ENCODE measurements at places on chromosomes 3 and 15. TPM values are rescaled to one million over a fixed set of nuclear protein-coding genes. Genes with fewer than 3 reads are reported as not detected.

The KLHL40 gene
- polyA plus RNA-seq, result 6.6 TPM

The GOLGA6L4 gene
- polyA plus RNA-seq, result 23.4 TPM

The ITIH3 gene
- 3.8 TPM for polyA plus RNA-seq

The ESYT3 gene
- polyA plus RNA-seq, result 36.3 TPM

The GPR176 gene
- polyA plus RNA-seq, result 4.1 TPM

The TERC gene
- 0.46 TPM for polyA plus RNA-seq

The RAB6B gene
- polyA plus RNA-seq, result 7.3 TPM

The NR1I2 gene
- 0.63 TPM for polyA plus RNA-seq

The HEG1 gene
- polyA plus RNA-seq, result 43.9 TPM

The SNX22 gene
- polyA plus RNA-seq, result 2.8 TPM

The CPN2 gene
- 0.17 TPM for polyA plus RNA-seq

- no peak for DNase-seq
Measured at GRCh38 chr15:42903388-42904324, 16.9 kb downstream of the TTBK2 start.

DNA sequence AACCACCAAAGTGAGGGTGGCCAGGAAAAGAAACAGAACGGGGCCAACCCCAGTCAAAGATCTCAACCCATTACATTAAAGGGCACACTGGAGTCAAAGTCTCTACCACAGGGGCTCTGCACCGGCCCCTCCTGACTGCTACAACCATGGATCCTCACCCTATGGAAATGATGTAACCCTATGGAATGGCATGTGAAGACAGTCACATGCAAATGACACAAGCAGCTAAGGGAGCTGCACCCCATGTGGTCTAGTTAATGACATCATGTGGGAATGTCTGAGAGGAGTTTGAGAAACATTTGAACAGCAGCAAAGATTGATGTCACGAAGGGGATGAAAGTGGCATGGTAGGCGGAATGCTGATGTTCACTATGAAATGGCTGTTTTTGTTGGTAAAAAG is 298.2 kb upstream of the SLCO3A1 start:
- DNase-seq, result no peak

DNA sequence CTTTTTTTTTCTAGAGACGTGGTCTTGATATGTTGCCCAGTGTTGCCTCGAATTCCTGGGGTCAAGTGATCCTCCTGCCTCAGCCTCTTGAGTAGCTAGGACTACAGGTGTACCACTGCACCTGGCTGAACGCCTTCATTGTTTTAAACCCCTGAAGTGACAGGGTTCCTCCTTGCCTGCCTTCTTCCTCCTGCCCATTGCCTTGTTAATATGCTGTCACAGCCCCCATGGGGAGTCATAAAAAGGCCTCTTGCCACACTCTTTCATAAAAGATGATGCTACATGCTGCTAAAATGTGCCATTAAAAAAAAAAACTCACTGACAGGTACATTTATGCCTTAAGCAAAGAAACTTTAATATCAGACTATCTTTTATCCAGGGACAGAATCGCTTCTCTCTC is 116.8 kb upstream of the SKOR1 start:
- no peak for DNase-seq

- DNase-seq, result no peak
Measured at GRCh38 chr3:62010989-62011388, 362.4 kb downstream of the FEZF2 start.

GRCh38 chr15:95134431-95135110 is 903.2 kb downstream of the MCTP2 start:
- DNase-seq, result peak; percentile 32

DNA sequence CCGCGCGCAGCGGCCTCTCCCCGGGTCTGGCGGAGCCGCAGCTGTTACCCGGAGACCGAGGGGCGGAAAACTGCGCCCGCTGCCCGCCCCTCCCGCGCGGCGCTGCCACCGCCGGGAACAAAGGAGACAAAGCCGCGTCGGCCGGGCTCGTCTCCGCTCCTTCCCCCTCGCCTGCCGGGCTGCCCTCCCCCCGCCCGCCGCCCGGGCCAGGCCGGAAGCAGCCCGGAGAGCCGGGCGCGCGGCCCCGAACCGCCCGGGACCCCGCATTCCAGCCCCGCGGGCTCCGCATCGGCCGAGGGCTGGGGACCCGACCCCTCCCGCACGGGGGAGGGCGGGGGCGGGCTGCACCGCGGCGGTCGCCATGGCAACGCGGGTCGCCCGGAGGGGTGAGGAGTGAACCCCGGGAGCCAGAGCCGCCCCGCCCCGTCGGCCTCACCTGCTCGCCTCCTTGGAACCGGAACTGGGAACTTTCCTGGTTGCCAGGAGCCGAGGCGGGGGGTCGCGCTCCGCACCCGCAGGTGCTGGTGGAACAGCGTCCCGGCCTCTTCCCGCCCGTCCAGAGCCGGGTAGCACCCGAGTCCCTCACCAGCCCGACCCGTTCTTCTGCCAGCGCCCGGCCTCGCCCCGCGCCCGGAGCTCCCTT is 448 bp downstream of the PLXNB1 start:
- peak; percentile 45 for DNase-seq

GRCh38 chr15:31259562-31260252 is 66.9 kb upstream of the KLF13 start:
- DNase-seq, result no peak

DNA sequence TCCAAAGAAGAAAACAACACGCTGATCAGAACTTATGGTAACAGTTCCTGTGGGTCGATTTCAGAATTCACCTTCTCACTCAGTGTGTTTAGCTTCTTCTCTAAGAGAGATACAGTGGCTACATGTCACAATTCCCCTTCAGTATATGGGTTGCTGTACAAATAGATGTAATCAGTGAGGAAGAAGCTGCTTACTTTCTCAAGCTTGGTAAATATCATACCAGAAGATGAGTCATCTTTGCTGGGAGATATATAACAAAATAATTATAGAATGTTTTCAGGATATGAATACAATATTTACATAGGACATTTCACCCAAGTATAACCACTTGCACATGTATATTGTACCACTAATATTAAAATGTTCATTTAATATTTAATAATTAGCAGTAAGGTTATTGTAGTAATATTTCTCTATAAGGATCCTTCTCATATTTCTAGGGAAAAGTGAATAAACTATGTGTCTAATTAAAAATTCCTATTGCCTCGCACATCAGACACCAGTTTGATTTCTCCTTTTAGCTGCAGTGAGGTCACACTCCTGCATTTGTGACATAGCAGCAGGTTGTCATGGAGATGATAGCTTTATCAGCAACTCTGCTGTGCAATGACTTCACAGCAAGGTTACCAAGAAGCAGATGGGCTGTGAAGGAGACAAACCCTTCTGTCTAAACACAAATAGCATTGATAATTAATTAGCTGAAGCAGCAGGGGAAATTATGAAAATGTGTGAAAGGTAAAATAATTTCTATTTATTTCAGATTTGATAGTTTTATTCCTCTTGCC is 211.4 kb downstream of the TUSC7 start:
- no peak for DNase-seq

DNA sequence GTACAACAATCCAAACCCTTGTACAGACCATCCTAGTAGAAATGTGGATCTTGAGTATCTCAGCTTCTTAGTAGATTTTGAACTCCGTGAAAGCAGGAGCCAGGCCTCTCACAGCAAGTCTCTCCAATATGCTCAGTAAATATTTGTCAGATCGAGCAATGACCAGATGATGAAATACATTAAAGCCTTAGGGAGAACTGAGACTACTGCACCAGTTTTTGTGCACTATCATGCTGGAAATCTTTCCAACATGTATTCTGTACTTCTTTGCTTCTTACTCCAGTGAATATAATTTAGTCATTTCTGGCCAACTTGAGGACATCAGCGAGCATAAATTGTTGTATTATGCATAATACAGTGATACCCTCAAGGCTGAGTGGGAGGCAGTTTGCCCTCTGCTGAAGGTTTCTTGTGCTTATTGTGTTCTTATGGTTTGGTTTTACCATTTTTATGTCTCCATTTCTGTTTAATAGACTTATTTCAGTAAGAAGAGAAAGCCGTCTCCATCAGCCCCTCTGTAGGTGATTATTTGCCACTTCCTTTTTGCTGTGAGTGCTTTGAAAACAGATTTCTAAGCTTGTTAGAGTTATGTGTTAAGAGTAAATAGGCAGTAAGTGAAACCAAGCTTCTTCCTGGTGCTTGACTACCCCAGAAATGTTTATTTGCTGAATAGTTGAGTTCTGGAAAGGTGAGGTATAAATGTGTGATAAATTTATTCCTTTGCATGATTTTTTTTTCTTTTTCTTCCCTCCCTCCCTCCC is 147.1 kb downstream of the PGPEP1L start:
- DNase-seq, result no peak

DNA sequence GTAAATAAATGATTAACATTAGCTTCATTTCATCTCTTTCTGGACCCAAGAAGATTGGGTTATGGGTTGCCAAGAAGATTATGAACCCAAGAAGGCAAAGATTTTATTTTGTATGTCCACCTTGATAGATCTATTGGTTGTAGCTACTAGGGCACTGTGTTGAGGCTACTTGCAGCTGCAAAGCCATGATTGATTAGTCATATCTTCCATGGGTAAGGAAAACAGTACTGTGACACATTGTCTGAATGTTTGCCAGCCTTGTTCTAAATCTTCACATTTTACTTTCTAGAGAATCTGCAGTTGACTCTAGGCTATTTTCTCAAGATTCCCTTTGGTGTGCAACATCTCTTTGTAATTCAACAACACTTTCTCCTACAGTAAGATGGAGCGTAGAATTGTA is 229.2 kb upstream of the KCNH8 start:
- no peak for DNase-seq

DNA sequence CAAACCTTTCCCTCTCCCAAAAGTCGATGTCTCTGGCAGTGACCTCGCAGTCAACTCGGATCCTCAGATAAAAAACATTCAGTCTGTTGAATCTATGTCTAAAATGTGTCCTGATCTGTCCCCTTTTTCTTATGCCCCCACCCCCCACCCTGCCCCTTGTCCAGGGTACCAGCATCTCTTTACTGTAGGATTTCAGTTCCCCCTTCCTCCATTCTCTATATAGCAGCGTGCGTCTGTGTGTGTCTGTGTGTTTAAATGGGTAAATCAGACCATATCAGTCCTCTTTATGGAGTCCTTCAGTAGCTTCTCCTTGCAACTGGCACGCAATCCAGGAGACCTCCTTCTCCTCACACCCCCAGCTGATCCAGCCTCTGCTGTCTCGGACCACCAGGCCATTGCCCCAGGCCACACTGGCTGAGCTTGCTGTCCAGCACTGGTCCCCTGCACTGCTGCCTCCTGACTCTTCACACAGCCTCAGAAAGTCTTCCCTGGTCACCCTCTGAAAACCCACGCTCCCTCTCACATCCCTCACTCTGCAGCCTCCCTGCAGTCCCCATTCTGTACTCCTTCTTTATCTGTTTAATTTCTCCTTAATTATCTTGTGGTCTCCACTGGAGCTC is 1.5 kb downstream of the LRRK1 start:
- DNase-seq, result no peak

DNA sequence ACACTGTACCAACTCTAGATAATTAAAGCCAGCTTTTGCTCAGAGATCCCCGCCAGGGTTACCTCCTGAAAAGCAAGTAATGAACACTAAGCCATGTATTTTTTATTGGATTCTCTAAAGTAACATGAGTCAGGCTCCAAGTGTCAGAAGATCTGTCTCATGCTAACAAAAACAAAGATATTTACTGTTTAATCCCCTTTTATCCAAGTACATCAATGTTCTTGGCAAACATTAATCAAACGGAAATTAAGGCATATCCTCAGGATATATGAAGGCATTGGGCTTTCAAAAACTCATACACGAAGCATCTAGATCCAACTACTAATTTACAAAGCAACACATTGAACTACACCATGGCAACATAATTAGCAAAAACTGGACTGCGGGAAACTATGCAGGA is 37.2 kb downstream of the MYO5A start:
- DNase-seq, result no peak

- DNase-seq, result no peak
Measured at GRCh38 chr3:183489455-183490210, 61.2 kb upstream of the MCF2L2 start.

- no peak for DNase-seq
Measured at GRCh38 chr3:184081116-184081830, 15.6 kb upstream of the HTR3E start.

DNA sequence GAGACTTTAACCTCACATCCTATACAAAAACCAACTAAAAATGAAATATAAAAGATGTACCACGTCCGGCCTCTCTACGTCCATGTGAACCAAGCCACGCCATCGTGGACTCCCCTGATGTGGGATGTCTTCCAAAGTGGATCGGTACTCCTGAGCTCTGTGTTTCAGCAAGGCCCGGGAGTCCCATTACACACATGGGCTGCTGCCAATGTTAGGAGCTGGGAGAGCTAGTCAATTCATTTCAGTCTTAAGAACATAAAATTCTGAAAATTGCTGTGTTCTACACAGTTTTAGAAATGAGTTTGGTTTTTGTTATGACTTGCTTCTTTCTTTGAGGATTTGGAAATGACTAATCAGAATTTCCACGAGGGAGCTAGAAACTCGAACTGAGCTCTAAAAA is 131.0 kb downstream of the GABRG3 start:
- no peak for DNase-seq

- DNase-seq, result no peak
Measured at GRCh38 chr15:60840306-60840702, 361.4 kb upstream of the ICE2 start.

DNA sequence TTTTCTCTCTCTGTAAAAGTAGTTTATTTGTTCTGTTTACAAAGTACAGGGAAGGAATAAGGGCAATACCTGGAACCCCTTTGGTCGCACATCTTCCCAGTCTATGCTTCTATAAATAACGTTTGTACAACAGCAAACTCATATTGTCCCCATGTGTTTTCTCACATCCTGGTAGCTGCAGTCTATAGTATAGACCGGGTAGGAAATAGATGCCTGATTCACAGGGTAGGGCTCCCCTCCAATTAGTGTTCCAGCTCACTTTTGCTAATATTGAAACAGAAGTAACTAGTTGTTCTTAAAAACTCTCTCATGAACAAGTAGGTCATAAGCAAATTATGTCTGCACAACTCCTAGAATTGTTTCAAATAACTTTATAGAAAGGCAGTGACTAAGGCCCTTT is 17.7 kb downstream of the ATG7 start:
- no peak for DNase-seq

- DNase-seq, result no peak
Measured at GRCh38 chr3:14663396-14664135, 11.4 kb upstream of the C3orf20 start.

DNA sequence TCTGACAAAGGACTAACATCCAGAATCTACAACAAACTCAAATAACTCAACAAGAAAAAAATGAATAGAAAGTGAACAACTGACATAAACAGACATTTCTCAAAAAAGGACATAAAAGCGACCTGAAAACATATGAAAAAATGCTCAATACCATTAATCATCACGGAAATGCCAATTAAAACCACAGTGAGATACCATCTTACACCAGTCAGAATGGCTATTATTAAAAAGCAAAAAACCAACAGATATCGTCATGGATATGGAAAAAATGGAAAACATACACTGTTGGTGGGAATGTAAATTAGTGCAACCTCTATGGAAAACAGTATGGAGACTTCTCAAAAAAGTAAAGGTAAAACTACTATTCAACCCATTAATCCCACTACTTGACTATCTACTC is 53.3 kb downstream of the ZNF385D start:
- no peak for DNase-seq

GRCh38 chr3:141783632-141784031 is 20.4 kb downstream of the GRK7 start:
- no peak for DNase-seq

Data from right lung (tissue), 10 donors.